ENCODE measurements at places on chromosomes 2 and 18.

DNA sequence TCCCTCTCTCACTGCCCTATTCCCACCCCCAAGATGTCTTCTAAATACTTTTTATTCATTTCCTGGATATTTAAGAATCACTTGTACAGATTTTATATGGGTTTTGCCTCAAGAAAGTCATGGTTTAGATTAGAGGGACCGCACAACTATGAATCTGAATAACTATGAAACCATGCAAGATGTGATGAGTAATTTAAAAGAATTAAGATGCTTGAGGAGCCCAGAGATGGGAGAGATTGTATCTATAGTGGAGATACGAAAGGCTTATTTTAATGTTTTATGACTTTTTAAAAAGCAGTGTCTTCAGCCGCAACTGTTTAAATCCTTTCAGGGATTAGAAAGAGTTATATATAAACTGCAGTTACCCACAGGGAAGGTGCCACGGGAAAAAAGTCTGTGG is 324.1 kb downstream of the LPIN1 start:
- DNase-seq, result no peak

- DNase-seq, result no peak
Observed at GRCh38 chr2:60095903-60096302, 457.6 kb downstream of the BCL11A start.

DNA sequence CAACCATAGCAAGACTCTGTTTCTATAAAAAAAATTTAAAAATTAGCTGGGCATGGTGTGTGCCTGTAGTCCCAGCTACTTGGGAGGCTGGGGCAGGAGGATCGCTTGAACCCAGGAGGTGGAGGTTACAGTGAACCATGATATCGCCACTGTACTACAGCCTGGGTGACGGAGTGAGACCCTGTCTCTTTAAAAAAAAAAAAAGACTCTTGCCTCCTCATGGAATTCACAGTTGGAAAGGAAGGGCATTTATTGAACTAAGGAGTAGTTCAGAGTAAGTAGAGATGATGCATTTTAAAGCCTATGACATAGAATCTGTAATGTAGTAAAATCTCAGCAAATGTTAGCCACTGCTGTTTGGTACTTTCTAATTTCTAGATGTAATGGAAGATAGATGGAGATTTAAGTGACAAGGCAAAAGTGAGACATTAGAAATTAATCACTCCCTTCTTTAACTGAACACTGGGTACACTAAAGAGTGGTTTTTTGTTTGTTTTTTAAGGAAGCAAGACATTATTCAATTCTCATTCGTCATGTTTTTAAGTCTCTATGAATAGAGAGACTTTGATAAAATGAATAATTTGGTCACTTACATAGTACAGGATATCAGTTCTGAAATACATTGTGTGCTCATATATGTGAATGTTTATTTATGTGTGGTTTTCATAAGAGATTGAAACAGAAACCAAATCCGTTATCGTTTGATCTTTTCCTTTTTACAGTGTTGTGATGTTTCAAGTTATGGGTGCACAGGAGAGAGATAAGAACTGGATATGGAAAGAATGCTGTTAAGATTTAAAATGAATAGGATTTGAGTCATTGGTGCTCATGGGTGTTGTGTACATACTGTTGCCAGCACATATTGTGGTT is 186.1 kb upstream of the STON1 start:
- DNase-seq, result no peak

DNA sequence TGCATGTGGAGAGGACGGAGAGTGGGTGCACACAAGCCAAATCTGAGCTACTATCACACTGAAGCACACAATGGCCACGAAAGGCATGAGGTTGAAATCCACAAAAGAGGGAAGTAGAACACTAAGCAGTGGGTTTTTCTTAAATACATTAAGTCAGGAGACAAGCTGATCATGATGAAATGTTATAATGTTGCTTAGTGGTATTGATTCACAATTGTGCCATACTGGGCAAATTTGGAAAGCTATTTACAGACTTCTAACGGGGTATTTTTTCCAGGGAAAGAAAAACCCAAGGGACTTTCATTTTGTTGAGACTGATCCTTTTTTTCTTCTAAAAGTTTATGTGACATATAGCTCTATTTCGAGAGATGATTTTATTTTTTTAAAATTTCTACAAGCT is 100.8 kb upstream of the CNGA3 start:
- DNase-seq, result no peak

DNA sequence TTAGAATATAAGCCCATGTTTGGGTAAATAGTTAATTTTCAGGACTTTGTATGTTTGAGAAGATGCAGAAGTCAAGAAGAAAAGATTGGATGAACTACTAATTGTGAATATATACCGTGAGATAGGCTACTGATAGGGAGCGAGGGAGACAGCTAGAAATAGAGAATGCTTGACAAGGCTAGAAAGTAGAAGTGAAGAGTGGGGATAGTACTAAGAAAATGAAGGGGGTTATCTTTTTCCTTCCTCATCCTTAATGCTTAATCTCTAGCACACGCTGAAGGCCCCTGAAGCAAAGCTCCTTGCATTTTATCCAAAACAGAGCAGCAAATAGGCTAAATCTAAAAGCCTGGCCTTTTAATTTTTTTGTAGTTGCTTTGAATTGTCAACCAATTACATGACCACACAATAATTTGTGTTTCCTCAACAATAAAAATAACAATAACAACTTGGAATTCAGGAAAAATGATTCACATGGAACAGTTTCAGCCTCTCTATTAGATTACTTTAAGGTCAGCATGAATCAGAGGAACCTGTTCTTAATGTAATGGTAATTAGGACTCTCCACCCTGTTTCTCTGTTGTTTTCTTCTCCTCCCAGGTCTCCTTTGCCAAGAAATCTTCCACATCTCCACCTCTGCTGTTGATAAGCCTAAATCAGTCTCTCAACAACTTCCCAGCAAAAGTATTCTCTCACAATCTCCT is 1071.3 kb upstream of the ZEB2 start:
- DNase-seq, result no peak

- no peak for DNase-seq
Observed at GRCh38 chr2:102155703-102156515, 13.4 kb downstream of the IL1R1 start.

GRCh38 chr2:68357605-68358337 is 7.3 kb upstream of the PLEK start:
- no peak for DNase-seq

- DNase-seq, result no peak
Observed at GRCh38 chr2:40384233-40384632, 67.7 kb downstream of the SLC8A1 start.

DNA sequence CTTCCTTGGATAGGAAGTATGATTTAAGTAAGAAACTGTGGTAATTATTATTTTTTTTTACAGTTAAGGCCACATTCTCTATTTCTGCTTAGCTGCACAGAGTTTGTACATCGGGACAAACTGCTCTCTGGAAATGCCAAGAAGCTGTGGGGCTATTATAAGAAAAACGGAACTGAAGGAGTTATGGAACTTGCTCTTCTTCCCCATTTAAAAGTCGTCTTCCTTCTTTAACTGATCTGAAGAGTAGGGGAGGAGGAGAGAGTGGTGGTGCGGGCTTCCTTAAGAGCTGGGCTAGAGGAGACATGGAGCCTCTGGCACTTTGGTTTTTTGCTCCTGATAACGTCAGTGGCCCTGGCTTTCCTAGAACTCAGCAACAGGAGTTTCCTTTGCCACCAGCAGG is 54.4 kb downstream of the RAB31 start:
- no peak for DNase-seq

- DNase-seq, result no peak
Observed at GRCh38 chr2:187174582-187174981, 273.5 kb downstream of the CALCRL start.

DNA sequence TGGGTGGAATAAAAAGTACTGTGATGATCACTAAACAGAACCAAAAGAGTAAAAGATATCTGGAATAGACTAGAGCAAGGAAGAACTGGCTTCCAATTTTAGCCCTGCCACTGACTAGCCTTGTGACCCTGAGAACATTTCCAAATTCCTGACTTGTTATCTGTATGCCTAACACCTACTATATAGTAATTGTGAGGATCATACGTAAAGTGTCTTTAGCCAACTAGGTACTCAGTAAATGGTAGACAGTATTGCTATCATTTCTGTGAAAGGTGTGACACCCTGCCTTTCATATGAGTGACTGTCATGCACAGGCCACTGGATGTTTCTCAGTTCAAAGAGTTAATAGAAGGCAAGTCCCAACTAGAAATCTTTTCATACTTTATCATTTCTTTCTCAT is 29.8 kb downstream of the CYTIP start:
- DNase-seq, result no peak

GRCh38 chr2:23475473-23475872 is 90.5 kb downstream of the KLHL29 start:
- no peak for DNase-seq

GRCh38 chr2:140863713-140864112 is 1267.1 kb downstream of the LRP1B start:
- DNase-seq, result no peak

DNA sequence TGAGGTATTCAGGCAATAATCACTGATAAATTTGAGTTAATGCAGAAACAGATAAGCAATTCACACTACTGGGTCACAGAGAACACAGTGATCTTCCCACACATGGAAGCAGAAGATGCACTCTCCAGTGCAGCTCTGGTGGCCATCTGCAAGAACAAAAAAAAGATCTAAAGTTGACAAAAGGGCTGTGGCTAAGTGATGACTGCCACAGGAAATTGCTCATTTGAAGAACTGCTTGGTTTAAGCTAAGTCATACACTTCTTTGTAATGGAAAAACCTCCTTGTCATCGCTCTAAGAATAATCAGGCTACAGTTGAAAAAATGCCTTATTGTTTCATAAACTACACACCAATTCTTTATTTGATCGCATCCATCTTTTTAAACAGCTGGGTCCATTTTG is 115.1 kb downstream of the DTNB start:
- DNase-seq, result no peak

DNA sequence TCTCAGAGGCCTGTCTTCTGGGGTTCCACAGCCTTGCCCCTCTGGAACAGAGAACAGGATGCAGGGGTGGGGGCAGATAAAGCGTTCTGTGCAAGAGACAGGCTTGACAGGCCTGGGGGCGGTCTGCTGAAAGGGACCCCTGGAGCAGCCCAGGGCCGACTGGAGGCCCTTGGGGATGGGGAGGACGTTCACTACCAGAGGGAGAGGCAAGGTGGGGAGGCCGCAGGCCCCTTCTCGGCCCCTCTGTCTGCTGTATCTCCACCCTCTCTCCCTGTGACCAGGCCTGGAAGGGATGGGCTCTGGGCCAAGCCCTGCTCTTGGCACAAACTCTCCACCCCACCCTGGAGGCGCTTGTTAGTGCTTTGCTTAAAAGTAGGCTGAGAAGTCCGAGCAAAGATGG is 27.3 kb upstream of the INHBB start:
- DNase-seq, result no peak

DNA sequence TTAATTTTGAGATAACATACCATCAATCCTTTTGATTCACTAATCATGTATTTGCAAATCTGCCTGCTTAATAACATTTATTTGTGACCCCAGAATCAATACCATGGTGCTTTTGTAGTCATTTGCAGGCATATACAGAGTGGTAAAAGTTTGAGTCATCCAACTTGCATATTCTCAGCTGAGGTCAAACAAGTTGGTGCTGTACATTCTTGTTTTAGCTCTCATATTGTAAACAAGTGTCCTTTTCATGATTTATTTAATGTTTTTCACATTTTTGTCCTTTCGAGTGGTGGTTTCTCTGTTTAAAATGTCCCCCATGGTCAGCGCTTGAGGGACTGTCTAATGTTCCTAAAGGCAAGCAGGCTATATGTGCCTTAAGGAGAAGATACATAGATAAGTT is 17.5 kb downstream of the RAB27B start:
- DNase-seq, result no peak

DNA sequence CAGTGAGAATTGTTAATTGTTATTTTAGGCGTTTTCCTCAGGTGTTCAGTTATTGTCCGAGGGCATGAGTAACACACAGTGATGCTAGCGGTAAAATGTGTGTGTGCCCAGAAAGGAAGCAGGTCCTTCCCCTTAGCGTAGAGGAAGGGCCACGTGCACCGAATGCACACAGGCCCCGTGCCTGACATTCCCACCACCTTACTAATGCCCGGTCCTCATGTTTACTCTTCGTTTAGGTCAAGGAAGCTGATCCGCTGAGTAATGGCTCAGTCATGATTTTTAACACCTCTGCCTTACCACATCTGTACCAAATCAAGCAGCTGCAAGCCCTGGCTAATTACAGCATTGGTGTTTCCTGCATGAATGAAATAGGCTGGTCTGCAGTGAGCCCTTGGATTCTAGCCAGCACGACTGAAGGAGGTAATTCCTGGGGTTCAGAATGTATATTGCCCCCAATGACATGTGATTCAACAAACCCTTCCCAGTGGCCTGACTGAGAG is 76.7 kb downstream of the MERTK start:
- no peak for DNase-seq

DNA sequence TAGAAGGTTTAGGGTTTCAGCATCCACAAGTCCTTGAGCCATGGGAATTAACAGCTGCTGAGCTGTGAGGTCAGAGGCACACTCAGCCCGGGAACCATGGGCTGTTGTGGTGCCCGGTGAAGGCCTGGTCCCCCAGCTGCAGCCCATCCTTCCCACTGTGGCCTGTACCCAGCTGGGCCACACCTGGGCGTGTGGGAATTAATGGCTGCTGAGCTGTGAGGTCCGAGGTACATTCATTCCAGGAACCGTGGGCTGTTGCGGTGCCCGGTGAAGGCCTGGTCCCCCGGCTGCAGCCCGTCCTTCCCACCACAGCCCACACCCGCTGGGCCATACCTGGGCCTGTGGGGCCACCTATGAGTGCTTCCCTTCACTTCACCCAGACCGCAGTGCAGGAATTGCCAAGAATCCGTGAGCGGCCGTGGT is 25.2 kb downstream of the TMEM18 start:
- DNase-seq, result no peak

DNA sequence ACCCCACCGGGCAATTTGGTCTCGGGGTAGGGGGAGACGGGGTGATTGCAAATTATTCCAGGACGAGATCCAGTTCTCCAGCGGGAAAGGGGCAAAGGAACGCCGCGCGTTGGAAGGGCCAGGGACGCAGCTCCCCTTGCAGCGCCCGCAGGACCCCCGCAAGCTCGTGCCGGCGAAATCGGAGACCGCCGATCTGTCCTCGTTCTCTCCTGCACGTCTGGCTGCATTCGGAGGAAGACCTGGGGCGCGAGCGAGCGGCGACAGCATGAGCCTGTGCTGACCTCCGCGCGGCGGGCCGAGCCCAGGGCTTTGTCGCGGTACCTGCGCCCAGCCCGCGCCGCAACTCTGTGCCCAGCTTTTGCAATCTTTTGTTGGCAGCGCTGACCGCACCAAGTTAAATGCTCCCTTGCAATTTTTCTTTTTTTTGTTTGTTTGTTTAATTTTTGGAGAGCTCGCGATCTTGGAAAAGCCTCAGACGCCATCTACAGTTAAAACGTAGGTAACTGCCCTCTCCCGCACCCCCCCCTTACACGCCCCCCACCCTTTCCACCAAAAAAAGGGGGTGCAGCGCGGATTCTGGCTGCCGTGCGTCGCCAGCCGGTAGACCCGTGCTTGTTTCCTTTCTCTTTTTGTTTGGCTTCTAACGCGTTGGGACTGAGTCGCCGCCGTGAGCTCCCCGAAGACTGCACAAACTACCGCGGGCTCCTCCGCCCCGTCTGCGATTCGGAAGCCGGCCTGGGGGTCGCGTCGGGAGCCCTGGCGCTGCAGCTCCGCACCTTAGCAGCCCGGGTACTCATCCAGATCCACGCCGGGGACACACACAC is 667 bp downstream of the TRIB2 start:
- DNase-seq, result no peak

Data from activated CD8-positive, alpha-beta memory T cell treated with anti-CD3 and anti-CD28 coated beads for 1 hour (primary cell).